Activated CD8-positive, alpha-beta T cell treated with anti-CD3 and anti-CD28 coated beads, Interleukin-2, amount 10 ng/mL, durations not matched to agents 7 days and 5 days (primary cell): ENCODE measurements at places on chromosomes 6 and 20. TPM values are rescaled to one million over a fixed set of nuclear protein-coding genes. Genes with fewer than 3 reads are reported as not detected.

GRCh38 chr6:73121421-73121993 lies 103.8 kb downstream of the KHDC1L start:
- no peaks in the 10 kb centered on the region for H3K4me1 ChIP-seq
- peaks cover 2% of the 10 kb centered on the region for H3K36me3 ChIP-seq
- H3K27ac ChIP-seq = no peak overlapping the region
- DNase-seq = no peak
- H3K27me3 ChIP-seq = no peaks in the 10 kb centered on the region

DNA sequence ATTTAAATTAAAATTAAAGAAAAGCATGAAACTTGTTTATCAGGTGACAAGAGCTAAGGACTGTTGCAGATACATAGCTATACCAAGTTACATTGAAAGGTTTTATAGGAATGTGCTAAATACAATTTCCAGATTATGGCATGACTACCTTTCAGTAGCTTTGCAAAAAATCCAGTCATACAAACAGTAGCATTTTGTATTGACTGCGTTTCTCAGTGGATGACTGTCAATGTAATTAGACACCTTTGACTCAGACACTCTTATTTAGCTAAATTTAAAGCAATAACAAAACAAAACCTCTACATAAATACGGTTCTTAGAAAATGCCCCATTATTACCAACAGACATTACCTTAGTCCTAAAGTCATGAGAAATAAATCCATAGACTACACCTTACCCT lies 275.8 kb upstream of the RUNX2 start:
- no peak for DNase-seq
- no peak overlapping the region for H3K27ac ChIP-seq
- H3K27me3 ChIP-seq = no peaks in the 10 kb centered on the region
- peaks cover 12% of the 10 kb centered on the region for H3K36me3 ChIP-seq
- peaks cover 27% of the 10 kb centered on the region for H3K4me1 ChIP-seq

DNA sequence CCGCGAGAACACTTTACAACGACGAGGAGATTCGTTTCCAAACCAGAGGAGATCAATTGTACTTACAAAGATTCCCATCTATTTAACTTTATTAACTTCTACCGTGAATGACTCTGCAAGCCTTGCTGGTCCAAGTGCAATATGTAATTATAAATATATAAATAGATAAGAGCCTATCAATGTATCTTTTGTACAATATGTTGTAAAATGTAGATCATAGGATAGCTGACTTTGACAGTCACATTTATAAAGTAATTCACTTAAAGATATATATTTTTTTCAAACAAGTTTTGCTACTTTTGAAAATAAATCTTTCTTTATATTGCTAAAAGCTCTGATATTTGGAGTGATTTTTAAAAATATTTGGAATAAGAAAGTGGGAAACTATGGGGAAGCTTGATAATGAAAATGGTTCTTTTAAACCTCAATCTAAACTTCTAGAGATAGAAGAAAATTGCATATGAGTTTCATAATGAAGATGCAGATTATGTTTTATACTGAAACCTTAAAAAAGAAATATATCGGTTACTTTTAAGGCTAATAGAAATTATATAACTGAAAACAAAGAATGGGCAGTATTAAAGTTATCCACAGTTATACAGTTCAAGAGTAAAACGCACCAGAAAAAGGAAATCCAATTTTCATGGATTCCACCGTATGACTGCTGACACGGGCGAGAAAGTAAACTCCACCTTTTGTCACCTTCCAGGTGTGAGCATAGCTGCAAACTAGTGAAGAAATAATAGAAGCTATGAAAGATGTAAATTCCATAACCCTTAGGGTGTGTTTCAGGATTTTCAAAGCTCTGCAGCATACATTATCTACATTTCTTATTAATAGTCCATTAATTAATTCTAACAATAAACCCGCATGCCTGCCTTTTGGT lies 3.3 kb downstream of the TCF21 start:
- peaks cover 88% of the 10 kb centered on the region for H3K27me3 ChIP-seq
- H3K4me1 ChIP-seq = peaks cover 21% of the 10 kb centered on the region
- H3K27ac ChIP-seq = no peak overlapping the region
- DNase-seq = no peak
- no peaks in the 10 kb centered on the region for H3K36me3 ChIP-seq
- peak overlapping the region; percentile 16 for H3K4me3 ChIP-seq

DNA sequence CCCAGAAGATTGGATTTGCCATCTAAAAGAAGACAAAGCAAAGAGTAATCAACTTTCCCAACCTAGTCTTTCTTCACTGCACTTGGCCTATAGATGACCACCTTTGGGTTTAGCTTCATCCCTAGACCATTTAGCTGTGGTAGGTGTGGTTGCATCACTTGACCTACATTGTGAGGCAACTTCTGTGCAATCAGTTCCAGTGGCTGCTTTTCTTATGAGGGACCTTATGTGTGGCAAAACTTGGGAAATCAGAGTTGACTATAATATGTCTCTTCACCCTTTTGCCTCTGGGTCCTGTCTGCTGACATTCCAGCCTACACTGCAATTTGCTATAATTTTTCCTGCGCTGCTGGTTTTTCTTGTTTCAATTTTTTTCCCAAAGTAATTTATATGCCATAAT lies 55.2 kb downstream of the PRDM13 start:
- H3K4me3 ChIP-seq = no peak overlapping the region
- H3K36me3 ChIP-seq = no peaks in the 10 kb centered on the region
- peaks cover 13% of the 10 kb centered on the region for H3K27me3 ChIP-seq
- no peak overlapping the region for H3K27ac ChIP-seq

DNA sequence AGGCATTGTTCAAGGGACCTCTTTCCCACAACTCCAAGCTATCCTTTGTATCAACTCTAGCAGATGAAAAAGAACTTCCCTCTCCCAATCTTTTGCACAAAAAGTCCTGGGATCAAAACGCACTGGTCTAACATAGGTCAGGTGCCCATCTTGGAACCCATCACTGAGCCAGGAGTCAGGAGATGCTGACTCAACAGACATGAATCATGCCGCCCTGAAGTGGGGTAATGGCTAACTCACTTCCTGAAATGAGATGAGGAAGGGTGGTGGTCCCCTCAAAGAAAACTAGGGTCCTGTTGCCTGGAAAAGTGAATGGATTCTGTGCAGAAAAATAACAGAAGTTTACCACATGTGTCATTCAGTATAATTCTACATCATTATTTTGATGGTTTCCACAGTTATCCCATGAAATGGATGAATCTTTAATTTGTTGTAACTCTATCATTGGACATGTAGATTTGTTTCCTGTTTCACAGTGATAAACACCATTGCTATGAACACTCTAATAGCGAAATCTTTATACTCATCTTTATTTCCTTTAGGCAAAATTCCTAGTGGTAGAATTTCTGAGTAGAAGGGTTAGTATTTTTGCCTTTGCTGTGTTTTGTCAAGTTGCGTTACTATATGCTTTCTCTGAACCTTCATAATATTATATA lies 151.3 kb downstream of the SLC16A10 start:
- no peak for DNase-seq
- H3K4me1 ChIP-seq = no peaks in the 10 kb centered on the region
- no peak overlapping the region for H3K4me3 ChIP-seq
- no peak overlapping the region for H3K27ac ChIP-seq
- H3K36me3 ChIP-seq = no peaks in the 10 kb centered on the region

DNA sequence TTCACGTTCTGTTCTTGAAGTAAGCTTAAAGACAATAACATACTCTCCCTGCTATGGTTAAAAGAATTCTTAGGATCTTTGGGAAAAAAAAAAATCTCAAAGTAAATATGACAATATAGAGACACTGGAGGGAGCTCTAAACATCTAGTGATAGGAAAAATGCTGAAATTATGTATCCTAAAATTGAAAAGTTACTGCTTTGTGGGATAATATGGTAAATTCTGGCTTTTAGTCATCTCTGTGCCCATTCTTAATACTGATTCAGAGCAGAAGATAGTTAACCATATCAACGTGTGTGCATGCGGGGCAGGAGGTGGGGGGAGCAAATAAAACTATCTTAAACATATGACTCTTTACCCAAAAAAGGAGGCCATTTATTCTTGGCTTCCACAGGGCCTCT lies 165.4 kb downstream of the GMPR start:
- no peak overlapping the region for H3K27ac ChIP-seq
- peaks cover 13% of the 10 kb centered on the region for H3K36me3 ChIP-seq
- no peak for DNase-seq
- H3K4me3 ChIP-seq = no peak overlapping the region

DNA sequence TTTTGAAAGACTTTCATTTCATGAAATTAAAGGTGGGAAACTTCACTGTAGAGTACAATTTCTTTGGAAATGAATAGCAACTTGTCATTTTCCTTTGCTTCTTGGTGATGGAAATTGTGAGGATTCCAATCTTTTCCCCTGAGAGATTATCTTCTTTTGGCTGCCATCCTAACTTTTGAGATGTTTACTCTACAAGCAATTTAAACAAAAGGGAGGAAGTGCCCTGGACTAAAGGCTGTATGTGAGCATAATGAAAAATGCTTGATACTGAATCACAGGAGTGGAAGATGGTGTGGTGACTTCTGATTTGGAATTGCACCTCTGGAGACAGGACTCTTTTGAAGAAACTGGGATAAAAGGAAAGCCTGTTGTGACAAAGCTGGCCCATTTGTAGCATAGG lies 43.1 kb upstream of the JAG1 start:
- no peaks in the 10 kb centered on the region for H3K36me3 ChIP-seq
- no peaks in the 10 kb centered on the region for H3K4me1 ChIP-seq
- no peak overlapping the region for H3K27ac ChIP-seq
- no peak for DNase-seq
- H3K27me3 ChIP-seq = peaks cover 9% of the 10 kb centered on the region

DNA sequence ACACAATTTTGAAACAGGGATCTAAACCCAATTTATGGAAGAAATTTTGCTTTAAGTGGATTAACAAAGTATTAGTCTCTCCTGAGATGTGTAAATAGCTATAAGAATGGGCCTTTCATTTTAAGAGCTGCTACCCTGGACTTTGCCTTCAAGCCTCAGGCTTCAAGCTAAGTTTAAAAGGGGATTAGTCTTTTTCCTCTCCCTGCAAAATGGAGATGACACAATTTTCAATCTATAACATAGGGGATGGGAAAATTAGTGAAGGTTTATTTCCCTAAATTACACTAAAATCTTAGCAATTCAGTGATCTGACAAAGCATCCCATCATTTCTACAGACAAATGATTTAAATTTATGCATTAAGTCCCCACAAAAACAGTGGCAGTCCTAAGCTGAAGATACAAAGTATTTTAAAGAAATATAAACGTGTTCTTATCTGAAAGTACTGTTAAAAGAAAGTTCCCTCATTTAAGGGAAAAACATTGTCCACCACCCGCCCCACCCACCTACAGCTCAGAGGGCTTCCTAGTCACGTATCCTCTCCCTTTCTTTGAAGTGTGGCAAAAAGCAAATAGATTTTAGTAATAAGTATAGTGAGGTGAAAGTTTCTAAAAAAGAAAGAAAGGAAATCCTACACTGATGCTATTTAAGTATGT lies 14.5 kb downstream of the ARHGAP18 start:
- H3K27ac ChIP-seq = peak overlapping the region; percentile 76
- peaks cover 66% of the 10 kb centered on the region for H3K4me1 ChIP-seq
- peak; percentile 36 for DNase-seq
- no peaks in the 10 kb centered on the region for H3K27me3 ChIP-seq
- peaks cover 18% of the 10 kb centered on the region for H3K36me3 ChIP-seq

- no peak overlapping the region for H3K4me3 ChIP-seq
- H3K27me3 ChIP-seq = no peaks in the 10 kb centered on the region
- H3K4me1 ChIP-seq = peaks cover 72% of the 10 kb centered on the region
- H3K27ac ChIP-seq = peak overlapping the region; percentile 54
Observed at GRCh38 chr20:62621251-62622110, 20.8 kb upstream of the SLCO4A1 start.

- peak overlapping the region; percentile 54 for H3K4me3 ChIP-seq
- no peak overlapping the region for H3K27ac ChIP-seq
- DNase-seq = no peak
- H3K27me3 ChIP-seq = peaks cover 81% of the 10 kb centered on the region
Observed at GRCh38 chr6:99603421-99604165, 3.0 kb upstream of the PRDM13 start.

DNA sequence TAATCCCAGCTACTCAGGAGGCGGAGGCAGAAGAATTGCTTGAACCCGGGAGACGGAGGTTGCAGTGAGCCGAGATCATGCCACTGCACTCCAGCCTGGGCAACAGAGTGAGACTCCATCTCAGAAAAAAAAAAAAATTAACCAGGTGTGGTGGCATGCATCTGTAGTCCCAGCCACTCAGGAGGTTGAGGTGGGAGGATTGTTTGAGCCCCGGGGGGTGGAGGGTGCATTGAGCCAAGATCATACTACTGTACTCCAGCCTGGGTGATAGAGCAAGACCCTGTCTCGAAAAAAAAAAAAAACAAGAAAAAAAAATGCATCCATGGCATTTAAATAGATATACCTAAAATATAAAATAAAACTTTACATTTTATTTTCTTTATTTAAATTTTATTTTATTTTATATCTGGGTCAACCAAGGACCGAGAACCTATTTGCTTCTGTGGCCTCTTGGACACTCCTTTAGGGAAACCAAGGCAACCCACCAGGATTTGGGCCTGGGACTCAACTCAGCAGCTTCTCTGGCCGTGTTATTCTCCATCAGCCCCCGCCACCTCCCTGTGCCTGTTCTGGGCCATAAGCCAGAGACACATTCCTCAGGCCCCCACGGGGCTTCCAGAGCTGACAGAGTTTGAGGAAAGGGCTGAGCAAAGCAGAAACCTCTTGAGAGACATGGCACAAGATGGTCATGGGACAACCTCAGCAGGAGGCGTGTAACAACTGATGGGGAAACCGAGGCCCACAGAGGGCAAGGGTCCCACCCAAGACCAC lies 6.2 kb downstream of the SNTA1 start:
- H3K27me3 ChIP-seq = peaks cover 4% of the 10 kb centered on the region
- DNase-seq = no peak
- H3K27ac ChIP-seq = no peak overlapping the region
- H3K4me3 ChIP-seq = no peak overlapping the region
- H3K4me1 ChIP-seq = peaks cover under 1% of the 10 kb centered on the region

DNA sequence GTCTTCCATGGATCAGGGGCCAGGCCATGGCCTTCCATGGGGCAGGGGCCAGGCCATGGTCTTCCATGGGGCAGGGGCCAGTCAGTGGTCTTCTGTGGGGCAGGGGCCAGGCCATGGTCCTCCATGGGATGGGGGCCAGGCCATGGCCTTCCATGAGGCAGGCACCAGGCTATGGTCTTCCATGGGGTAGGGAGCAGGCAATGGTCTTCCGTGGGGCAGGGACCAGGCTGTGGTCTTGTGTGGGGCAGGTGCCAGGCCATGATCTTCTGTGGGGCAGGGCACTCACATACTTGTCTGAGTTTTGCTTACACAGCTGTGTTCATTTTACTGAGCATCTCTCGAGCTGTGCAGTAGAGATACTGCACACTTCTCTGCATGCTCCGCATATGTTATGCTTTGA lies 57.3 kb upstream of the THBS2 start:
- no peak overlapping the region for H3K4me3 ChIP-seq
- no peaks in the 10 kb centered on the region for H3K4me1 ChIP-seq
- DNase-seq = no peak
- no peaks in the 10 kb centered on the region for H3K36me3 ChIP-seq

DNA sequence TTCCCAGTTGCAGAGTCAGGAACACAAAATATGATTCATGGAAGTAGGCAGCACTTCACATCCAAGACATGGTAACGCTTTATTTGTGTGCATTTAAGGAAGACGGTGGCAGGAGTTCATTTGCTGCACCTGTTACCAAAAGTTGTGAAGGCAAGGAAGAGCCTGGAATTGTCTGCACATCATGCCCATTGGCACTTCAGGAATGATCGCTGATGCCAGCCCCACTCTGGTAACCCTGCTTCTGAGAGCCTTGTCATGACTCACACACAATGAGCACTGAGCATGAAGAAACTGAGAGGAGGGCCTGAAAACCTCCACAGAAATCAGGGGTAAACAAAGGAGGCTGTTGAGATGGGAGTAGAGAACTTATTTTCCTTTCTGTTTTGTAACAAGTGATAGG lies 181.1 kb downstream of the RPS12 start:
- no peak overlapping the region for H3K27ac ChIP-seq
- H3K27me3 ChIP-seq = peaks cover 7% of the 10 kb centered on the region
- no peak for DNase-seq
- H3K36me3 ChIP-seq = no peaks in the 10 kb centered on the region
- H3K4me3 ChIP-seq = no peak overlapping the region

The COL21A1 gene
- total RNA-seq = not detected
